Activated naive CD8-positive, alpha-beta T cell treated with anti-CD3 and anti-CD28 coated beads, Interleukin-2, amount 10 ng/mL, durations not matched to agents 7 days and 5 days (primary cell): ENCODE measurements at places on chromosomes 12 and 14. TPM values are rescaled to one million over a fixed set of nuclear protein-coding genes. Genes with fewer than 3 reads are reported as not detected.
A peak's percentile ranks its signal among the peaks of the same experiment; 100 is the strongest.

The CLBA1 gene
- total RNA-seq, result 1.2 TPM

The AICDA gene
- not detected for total RNA-seq

- DNase-seq, result peak; percentile 78
These were observed 7.0 kb upstream of the B4GALNT3 start for GRCh38 chr12:452667-453210.

DNA sequence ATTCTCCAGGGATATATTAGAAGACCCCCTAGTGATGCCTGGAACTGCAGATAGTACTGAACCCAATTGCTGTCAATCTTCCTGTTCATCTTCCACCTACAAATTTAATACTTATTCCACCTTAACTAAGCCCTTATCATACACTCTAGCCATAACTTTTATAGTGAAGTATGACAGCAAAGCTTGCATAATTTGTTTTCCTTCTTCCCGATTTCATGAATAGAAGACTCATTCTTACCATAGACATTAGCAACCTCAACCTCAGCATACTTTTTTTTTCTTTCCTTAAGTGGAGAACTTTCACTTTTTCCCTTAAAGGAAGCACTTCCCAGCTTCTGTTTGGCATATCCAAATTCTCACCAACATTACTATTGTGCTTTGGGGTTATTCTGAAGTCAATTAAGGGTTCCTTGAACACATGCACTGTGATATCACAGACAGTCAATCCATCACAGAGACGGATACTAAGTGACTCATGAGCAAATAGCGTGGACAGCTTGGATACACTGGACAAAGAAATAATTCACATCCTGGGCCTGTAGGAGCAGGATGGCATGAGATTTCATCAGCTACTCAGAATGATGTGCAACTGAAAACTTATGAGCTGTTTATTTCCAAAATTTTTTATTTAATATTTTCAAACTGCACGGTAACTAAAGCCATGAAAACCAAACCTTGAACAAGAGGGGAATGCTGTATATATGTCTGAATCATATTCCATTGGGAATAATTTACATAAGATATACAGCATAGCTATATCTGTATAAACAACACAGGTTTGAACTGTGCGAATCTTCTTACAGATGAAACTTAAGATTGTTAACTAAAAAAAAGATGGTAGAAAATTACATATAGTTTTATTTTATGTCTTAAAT lies 63.9 kb downstream of the SYT1 start:
- DNase-seq, result no peak

DNA sequence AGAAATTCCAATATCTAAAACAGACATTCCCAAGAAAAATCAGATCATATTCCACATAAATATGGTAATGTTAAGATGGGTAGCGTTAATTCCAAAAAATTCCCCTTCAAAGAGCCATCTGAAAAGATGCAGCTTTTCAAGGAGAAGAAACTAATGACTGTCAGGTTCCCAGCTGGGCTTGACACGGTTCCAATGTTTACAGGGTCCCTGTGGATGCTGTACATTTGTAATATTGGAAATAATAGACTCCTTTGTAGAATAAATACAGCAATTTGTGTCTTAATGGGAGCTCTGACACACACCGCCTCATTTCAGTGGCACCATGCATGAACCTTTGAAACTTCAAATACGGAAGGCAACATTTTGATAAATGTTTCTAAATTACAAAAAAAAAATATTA lies 140.6 kb downstream of the ITPR2 start:
- DNase-seq, result no peak
